CD4-positive, alpha-beta T cell treated with Interleukin-15 for 4 hours (primary cell): ENCODE measurements at places on chromosomes 2 and 18.
A peak's percentile ranks its signal among the peaks of the same experiment; 100 is the strongest.

GRCh38 chr18:45551142-45551815 lies 64.0 kb upstream of the SLC14A2 start:
- no peak for DNase-seq

GRCh38 chr2:230557065-230557464 lies 141.1 kb downstream of the SP100 start:
- no peak for DNase-seq

DNA sequence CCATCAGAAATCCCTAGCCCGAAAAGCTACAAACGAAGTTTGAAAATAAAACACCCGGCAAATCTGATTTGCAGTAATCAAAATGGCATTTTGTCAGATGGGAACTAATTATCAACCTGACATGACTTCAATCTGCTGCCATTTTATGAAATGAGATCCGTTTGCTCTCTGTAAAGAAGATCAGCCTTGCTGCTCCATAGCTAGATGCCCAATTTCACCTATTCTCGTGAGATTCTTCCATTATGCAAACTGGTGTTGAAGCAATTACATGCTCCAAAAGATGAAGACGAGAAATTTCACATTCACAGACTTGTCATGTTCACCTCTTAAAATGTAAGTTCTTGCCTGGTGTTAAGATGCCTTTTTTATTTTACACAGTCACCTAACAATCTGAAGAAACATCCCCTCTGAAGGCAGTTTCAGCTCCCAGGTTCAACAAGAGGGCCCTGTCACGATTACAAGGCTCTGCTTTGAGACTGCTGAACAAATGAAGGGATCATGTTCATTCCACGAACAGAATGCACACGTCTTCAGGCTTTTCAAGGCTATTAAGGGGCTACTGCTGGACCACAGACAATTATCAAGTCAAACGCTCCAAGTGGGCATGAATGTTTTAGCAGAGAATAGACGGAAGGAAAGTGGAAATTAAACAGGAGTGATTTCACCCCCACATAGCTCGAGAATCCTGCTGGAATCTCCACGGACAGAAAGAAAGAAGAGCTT lies 172.6 kb upstream of the PID1 start:
- DNase-seq = no peak

DNA sequence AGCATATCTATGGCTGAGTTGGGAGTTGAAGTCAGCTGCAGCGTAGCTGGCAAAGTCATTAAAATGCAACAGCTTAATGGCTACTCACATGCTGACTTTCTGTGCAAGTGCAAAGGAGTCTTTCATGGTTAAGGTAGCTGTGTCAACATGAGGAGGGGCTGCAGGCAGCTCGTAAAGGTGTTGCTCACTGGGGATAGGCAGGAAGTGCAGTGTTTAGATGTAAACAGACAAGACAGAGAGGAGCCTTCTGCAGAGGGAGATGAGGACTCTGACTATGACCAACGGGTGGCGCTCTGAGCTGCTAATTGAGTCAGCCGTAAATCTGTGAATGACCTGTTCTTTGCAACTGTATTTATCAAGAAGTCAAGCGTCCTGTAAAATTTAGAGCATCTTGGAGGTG lies 22.3 kb upstream of the CAVIN2 start:
- DNase-seq = no peak

- no peak for DNase-seq
These were observed 3.7 kb downstream of the ALS2 start for GRCh38 chr2:201777043-201777442.

- no peak for DNase-seq
These were observed 499.0 kb downstream of the CPS1 start for GRCh38 chr2:211055438-211055837.

- no peak for DNase-seq
These were observed 94.2 kb upstream of the LHCGR start for GRCh38 chr2:48849770-48850169.

DNA sequence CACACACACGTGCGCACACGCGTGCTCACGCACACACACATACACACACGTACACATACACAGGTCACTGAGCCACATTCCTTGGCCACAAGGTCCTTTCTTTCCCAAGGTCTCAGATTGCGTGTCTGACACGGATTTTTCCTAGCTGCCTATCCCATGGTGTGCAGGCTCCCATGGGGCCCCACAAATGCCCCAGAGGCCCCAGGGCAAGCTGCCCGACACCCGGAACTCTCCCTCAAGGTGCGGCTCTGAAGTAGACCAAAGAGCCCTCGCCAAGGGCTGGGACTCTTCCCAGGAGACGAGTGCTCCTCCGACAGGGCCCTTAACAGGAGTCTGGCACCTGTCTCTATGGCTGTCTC lies 46.7 kb downstream of the SDC1 start:
- no peak for DNase-seq

GRCh38 chr2:12303181-12304030 lies 413.3 kb upstream of the TRIB2 start:
- DNase-seq = peak; percentile 5
